ENCODE measurements at places on chromosomes 7 and 10.

GRCh38 chr10:126964190-126964589 lies 59.0 kb downstream of the DOCK1 start:
- no peak for DNase-seq

GRCh38 chr7:129317450-129317849 lies 92.6 kb downstream of the AHCYL2 start:
- no peak for DNase-seq

GRCh38 chr7:132183781-132184380 lies 392.4 kb downstream of the PLXNA4 start:
- no peak for DNase-seq

DNA sequence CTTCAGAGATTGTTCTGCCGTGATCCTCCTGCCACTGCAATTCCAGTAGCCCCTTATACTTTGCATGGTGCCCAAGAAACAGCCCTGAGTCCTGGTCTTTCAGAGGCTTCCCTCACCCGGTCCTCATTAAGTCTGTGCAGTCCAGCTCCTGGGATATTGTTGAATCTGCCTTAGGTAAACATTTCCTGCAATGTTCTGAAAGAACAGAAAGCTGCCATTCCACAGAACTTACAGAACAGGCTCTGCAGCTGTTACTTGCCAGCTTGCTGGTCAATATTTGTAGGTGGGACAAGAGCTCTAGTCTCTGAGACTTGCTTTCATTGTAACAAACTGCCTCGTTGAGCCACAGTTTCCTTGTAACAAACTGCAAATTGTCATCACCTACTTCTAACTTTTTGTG lies 115.0 kb upstream of the KIF5B start:
- DNase-seq, result no peak

Measured in fibroblast of skin of scalp (primary cell).